Hematopoietic multipotent progenitor cell (in vitro differentiated cells): ENCODE measurements at places on chromosomes 16 and 17. TPM values are rescaled to one million over a fixed set of nuclear protein-coding genes. Genes with fewer than 3 reads are reported as not detected.

The ABCC11 gene
- under 0.01 TPM for total RNA-seq

The EIF3C gene
- 361 TPM for total RNA-seq

The HSD3B7 gene
- 19.9 TPM for total RNA-seq

The CDH13 gene
- under 0.01 TPM for total RNA-seq

The NDUFAB1 gene
- 84.6 TPM for total RNA-seq

The WSCD1 gene
- total RNA-seq: under 0.01 TPM

The KCNJ18 gene
- total RNA-seq: not detected

The USB1 gene
- total RNA-seq: 33.7 TPM
